ENCODE measurements at places on chromosomes 11 and 22.

- no peak for DNase-seq
Measured at GRCh38 chr11:118014022-118014421, 27.8 kb downstream of the IL10RA start.

- DNase-seq: no peak
Measured at GRCh38 chr11:112408517-112408916, 147.9 kb upstream of the PLET1 start.

DNA sequence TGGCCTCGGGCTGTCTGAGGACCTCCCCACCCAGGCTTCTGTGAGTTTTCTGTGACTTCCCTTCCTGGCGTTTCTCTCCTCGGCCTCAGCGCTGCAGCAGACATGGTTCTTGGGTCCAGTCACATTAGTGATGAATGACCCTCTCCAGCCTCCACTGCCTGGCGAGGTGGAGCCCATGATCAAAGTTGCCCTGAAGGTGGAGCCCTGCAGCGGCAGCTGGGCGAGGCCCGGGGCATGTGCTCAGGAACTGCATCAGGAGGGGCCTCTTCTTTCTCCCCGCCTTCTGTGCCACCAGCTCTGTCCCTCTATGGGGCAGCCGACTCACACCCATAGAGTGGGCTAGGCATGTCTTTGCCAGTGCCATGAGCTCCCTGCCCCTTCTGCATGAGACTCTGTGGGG lies 1079.7 kb downstream of the TBC1D22A start:
- no peak for DNase-seq

DNA sequence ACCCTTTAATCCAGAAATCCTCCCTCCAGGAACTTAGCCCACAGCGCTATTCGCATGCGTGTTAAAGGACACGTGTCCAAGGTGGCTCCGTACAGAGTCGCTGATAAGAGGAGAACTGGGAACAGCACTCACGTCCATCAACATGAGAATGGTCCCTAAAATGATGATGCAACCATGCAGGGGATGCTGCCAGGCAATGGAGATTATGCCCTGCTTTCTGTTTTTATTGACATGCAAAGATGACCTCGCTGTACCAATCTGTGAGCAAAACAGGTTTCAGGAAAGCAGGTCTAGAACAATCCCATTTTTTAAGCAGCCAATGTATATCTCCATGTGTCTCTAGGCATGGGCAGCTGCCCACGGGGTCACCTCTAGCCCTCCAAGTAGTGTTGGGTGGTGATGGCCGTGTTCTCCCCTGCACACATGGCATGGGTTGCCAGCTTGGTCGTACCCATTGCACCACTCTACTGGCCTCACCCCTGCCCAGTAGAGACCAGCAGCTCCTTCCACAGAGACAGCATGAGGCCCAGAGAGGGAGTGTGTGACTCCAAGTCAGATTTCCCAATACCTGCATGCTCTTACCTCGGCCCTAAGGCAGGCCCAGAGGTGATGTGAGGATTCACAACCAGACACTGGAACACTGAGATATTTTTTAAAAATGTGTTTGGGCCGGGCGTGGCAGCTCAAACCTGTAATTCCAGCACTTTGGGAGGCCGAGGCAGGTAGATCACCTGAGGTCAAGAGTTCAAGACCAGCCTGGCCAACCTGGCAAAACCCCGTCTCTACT lies 68.3 kb upstream of the LINC01488 start:
- no peak for DNase-seq

DNA sequence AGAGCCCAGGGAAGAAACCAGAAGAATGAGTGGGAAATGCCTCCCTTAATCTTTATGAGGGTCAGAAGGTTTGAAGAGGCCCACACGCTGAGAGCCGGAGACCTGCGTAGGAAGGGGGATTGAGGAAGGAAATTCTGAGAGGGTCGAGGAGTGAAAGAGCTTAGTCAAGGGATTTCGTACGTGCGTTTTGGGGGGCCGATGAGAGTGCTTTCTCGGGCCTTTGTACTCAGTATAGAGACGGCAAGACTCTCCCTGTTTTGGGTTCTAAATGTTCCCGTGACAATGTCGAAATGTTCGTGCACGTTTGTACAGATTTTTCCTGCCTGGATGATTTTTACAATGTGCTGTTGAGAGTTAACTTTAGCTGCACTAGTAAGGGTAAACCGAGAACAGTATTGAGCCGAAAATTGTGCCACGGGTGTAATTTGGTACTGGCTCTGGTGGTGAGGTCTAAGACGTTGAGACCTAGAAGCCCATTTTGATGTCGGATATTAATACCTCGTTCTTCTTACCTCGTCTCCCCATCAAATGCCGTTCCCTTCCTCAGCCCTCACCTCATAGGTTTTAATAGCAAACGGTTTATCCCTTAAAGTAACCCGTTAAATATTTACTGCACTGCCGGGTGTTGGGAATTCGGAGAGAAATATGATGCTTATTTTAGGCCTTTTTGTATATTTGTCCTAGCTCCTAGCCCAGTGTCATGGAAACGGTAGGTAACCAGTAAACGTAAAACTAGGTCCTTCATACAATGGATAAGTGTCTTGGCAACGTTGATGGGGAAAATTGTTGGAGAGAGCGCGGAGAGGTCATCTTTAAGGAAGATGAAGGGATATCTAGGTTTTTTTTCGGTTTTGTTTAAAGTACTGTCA lies 734 bp downstream of the C11orf58 start:
- DNase-seq: no peak

DNA sequence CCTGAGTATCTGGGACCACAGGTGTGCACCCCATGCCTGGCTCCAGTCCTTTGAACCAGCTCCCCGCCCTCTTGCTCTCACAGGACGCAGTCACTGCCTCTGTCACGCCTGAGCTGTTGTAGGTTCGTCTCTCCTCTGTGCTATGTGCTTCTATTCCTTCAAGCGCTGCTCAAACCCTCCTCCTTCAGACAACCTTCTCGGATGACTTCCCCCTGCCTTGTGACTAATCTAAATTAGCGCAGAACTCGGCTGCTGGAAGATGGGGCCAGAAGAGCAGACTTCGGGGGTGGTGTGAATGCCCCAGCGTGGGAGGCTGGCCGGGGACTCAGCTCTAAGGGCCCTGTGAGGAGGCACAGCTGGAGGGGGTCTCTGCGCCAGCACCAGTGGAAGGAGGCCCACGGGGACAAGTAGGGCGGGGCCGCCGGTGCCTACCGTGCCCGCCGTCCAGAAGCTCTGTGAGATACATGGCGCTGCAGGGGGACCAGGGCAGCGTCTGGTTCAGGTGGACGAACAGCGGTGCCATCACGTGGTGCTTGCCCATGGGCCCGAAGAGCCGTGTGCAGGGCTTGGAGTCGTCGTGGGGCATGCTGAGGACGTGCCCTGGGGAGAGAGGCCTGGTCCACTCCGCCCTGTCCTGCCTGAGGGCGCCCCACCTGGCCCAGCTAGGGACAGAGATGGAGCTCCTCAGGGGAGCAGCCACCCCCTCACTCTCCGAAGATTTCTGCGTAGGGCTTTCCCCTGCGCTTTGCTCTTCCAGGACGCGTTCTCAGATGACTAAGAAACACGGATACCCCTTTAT lies 12.5 kb downstream of the ADAMTS8 start:
- no peak for DNase-seq

DNA sequence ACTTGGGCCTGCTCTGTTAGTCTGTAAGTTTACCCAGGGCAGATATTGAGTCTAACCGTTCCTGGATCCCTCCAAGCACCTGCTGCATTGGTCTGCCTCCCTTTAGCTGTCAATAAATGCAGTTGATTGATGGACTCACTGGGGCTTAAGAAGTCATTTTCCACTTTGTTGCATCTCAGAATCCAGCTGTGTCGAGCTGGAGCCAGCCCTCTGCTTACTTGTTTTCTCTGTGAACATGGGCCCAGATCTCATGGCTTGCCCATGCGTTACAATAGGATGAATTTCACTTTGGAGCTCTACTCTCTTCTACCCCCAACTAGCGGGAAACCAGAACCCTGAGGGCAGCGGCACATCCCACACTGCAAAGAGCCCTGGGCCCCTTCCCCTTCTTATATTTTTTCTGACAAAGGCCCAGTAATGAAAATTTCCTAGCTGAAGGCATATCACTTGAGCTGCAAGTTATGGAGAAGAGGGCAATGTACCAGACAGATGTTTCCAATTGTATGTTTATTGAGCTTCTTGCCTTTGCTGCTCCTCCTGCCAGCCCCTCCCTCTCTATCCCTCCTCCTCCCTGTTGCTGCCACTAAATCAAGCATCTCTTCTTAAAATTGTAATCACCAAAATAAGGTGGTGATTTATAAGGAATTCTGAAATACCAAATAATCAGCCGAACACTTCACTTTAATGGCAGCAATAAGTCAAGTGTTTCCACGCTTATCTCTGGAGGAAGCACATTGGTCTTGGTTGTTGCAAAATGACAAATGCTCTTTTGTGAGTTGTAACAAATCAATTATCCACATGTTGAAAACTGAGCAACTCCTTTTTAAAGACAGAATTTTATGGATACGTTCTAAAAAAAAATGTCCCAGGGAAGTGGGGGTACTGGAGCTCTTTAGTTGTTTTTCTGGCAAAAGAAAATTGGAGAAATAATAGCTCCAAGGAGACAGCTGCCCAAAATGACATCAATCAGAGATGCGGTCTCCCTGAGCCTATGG lies 212.3 kb upstream of the ZBED5 start:
- DNase-seq: no peak

DNA sequence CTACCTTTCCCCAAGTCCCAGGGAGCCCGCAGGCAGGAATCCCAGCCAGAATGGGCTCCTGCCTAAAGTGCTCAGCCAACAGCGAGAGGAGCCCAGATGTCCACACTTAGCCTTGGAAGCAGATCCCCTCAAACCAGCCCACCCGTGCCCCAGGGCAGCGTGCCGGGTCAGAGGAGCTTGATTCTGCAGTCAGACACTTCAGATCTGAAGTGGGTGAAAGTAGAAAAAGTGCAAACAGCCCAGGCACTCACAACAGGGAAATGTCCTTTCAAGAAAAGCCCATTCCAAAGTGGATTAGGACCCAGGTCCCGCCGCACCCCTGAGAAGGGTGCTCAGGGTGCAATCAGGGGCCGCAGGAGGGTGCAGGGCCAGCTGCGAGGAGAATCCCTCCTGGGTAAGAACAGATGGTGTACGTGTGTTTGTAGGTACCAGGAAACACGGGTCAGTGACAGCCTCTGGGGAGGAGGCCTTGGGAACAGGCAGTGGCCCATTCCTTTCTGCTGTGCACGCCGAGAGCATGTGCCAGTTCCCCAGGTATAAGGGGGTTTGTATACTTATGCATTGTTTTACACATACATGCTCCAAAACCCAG lies 17.7 kb downstream of the ELFN2 start:
- DNase-seq: no peak

GRCh38 chr11:45934580-45935318 lies 12.3 kb downstream of the LARGE2 start:
- no peak for DNase-seq

- no peak for DNase-seq
Measured at GRCh38 chr11:28442131-28442530, 333.9 kb downstream of the METTL15 start.

DNA sequence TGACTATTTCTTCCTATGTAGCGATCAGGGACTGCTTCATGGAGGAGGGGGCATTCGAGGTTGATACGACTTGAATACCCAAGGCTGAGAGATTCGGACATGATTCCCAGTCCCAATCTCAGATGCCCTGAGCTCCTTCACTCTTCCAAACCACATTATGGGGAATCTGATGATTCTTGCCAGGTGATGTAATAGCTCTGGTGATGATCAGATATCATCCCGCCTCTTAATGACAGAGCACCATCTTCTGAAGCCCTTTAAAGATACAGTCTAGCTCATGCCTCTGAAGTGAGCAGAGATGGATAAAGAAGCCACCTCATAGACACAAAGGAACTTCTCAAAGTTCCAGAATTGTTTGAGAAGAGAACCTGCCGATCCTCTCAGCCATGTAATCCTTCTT lies 8.9 kb upstream of the CLMP start:
- no peak for DNase-seq

DNA sequence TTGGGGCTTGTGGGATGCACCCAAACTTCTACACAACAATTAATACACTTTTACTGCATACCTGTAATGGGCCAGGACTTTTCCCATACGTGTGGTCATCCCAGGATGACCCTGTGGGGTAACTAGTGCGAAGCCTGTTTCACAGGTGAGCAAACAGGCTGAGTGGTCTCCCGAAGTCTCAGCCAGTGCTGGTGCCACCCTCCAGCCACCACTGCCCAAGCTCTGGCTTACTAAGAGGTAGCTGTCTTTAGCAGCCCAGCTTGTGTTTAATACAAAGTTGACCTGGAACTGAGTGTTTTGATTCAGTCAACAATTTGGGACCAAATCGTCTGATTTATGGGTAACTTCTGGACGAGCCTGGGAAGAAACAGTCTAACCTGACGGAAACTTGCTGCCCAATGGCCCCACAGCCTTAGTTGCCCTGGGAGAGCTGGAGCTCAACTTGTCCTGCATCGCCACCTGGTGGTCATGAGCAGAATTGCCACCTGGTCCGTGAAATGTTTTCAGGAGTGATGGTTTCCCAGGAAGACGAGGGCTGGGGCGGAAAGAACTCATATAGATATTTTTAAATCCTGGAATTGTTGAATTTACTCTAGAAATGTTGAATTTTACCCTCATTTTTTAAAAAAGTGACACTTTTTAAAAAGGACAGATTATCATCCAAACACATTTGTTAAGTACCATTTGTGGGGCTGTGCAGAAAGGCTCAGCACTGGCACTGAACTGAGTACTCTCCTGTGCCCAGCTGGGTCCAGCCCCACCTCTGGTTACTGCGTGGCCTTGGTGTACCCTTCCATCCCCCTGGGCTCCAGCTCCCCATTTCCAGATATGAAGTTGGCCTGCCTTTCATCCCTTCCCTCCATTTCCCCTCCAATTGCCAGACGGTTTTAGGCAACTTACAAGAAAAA lies 95.5 kb upstream of the PARVA start:
- DNase-seq: peak; percentile 43

GRCh38 chr22:22714600-22715335 lies 70.4 kb downstream of the GGTLC2 start:
- DNase-seq: no peak

DNA sequence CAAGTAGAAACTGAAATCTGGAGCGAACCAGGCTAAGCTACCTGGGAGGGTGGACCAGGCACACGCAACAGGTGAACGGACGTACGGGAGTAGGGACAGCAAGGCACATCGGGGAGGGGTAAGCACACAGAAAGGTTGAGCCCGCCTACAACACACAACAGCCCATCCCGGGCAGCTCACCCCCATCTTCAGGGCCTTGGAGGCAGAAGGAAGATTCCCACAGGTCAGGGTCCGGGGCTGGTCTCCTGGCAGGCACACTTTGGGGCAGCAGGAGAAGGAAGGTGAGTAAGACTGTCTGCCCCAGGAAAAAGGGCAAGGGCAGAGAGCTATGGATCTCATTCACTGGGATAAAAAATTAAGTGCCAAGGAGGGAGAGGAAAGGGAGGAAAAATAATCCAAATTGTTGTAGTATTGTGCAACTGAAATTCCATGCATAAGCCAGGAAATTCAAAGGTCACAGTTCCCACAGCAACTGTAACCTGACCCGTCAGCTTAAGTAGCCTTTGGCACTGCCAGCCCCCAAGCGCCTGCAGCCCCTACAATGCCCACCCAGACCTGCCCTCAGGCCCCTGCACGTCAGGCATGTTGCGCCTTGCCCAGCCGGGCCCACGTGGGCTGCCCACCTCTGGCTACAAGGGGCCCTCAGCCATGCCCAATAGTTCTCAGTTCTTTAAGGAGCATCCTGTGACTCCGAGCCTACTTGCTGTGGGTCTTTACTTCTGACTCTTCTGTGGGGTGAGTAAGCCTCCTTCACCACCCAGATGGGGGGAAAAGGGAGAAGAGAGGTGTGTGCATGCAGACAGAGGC lies 51.8 kb downstream of the MICAL3 start:
- no peak for DNase-seq

Data from T-helper 2 cell (primary cell).